ENCODE measurements at places on chromosomes 4 and X.

- DNase-seq: no peak
Observed at GRCh38 chrX:143757375-143757774, 36.8 kb upstream of the SPANXN2 start.

GRCh38 chrX:112247714-112248113 lies 165.1 kb upstream of the TRPC5 start:
- DNase-seq: no peak

- no peak for DNase-seq
Observed at GRCh38 chr4:20178902-20179576, 72.7 kb upstream of the SLIT2 start.

- DNase-seq: no peak
Observed at GRCh38 chr4:138688408-138689085, 327.0 kb upstream of the NOCT start.

GRCh38 chrX:124895947-124896346 lies 423.7 kb upstream of the TEX13C start:
- DNase-seq: no peak

DNA sequence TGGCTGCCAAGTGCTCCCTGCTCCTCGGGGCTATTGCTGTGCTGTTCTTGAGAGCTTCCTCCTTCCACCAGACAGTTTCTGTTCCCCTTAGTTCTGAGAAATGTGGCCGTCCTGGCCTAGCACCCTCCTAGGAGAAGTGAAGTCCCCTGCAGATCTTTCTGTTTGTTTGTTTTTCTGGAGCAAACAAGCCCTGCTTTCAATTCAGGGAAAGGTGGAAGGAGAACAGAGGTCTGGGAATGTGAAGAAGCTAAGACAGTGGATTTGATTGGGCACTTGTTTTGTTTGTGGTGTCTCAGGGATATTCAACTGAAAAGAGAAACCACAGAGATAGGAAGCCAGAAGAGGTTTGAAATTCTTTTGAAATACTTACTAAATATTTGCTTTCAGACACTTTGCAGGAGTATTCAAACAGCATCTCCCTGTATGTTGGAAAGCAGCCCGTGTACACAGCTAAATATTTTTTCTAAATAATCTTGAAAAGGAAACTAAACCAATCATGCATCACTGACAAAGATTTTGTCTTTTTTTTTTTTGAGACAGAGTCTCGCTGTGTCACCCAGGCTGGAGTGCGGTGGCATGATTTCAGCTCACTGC lies 36.5 kb upstream of the PPM1K start:
- peak; percentile 51 for DNase-seq

All from activated CD4-positive, alpha-beta T cell treated with anti-CD3 and anti-CD28 coated beads, Interleukin-2, amount 50 U/mL, for 16 hours (primary cell).